ENCODE measurements at places on chromosomes 2 and 18.

DNA sequence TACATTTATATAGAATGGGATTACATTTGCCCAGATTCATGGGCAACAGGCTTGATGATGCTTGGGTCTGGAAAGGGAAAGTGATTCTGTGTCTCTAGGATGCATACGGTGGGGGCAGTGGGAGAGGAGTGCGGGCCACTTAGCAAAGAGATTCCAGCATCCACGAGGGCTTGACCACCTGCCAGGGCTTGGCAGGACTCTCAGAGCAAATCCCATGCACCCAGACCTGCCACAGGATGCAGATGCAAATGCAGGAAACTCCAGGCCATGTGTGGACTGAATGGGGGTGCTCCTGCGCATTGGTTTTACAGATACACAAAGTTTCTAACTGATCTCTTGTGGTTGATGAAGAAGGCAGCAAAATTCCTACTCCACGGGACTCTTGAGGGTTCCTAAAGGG lies 334.7 kb downstream of the CYRIA start:
- H3K36me3 ChIP-seq, result no peaks in the 10 kb centered on the region
- no peak for DNase-seq
- no peak overlapping the region for H3K4me3 ChIP-seq

DNA sequence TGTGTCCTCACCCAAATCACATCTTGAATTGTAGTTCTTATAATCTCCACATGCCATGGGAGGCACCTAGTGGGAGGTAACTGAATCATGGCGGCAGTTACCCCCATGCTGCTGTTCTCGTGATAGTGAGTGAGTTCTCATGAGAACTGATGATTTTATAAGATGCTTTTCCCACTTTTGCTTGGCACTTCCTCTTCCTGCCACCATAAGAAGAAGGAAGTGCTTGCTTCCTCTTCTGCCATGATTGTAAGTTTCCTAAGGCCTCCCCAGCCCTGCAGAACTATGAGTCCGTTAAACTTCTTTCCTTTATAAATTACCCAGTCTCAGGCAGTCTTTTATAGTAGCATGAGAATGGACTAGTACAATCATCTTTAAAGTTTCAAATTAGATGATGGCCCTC lies 902.4 kb upstream of the PIK3C3 start:
- no peaks in the 10 kb centered on the region for H3K27me3 ChIP-seq
- no peak for DNase-seq
- no peak overlapping the region for H3K4me3 ChIP-seq
- H3K36me3 ChIP-seq, result no peaks in the 10 kb centered on the region
- H3K27ac ChIP-seq, result no peak overlapping the region

DNA sequence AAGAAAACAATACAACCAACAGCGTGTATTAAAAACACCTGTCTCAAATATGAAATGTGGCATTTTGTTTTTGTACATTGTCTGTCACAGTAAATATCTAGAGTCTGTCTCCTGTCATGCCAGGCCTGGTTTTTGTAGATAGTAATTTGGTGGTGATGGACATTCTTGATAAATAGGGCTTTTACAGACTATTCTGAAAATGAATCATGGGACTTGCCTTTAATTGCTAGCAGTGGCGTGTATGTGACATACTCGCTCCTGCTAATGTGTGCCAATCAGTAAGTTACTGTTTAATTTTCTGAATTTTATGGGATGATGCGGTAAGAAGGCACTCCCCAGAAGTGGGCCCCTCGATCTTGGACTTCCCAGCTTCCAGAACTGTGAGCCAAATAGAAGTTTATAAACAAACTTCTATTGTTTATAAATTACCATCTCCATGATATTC lies 83.7 kb downstream of the TANC1 start:
- no peaks in the 10 kb centered on the region for H3K27me3 ChIP-seq
- H3K4me3 ChIP-seq, result no peak overlapping the region
- H3K36me3 ChIP-seq, result no peaks in the 10 kb centered on the region
- H3K27ac ChIP-seq, result no peak overlapping the region
- no peak for DNase-seq
- peaks cover 9% of the 10 kb centered on the region for H3K4me1 ChIP-seq

GRCh38 chr2:240998706-240998994 lies 232 bp downstream of the SNED1 start:
- H3K27me3 ChIP-seq, result no peaks in the 10 kb centered on the region
- peaks cover 33% of the 10 kb centered on the region for H3K36me3 ChIP-seq
- DNase-seq, result no peak
- H3K27ac ChIP-seq, result no peak overlapping the region

DNA sequence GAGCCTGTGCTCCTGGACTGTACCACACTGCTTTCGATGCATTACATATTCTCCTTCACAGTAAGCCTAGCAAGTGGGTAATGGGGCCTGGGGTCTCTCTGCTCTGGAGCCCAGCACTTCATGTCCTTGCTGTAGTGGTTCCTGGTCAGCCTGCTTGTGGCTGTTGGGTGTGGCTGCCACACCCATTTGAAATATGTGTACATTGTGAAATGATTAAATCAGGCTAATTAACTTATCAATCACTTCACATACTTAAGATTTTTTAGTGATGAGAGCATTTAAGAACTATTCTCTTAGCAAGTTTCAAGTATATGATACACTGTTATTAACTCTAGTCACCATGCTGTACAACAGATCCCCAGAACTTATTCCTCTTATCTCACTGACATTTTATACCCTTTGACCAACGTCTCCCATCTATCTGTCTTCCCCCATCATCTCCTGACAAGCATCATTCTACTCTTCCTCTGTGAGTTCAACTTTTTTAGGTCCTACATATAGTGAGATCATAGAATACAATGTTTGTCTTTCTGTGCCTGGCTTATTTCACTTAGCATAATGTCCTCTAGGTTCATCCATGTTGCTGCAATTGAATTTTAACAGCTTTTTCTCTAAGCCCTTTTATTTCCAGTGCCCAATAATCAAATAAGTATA lies 92.1 kb downstream of the LYPD6 start:
- no peaks in the 10 kb centered on the region for H3K4me1 ChIP-seq
- no peaks in the 10 kb centered on the region for H3K36me3 ChIP-seq
- H3K27me3 ChIP-seq, result no peaks in the 10 kb centered on the region
- H3K27ac ChIP-seq, result no peak overlapping the region
- H3K4me3 ChIP-seq, result no peak overlapping the region

- H3K4me1 ChIP-seq, result peaks cover 4% of the 10 kb centered on the region
- H3K27ac ChIP-seq, result no peak overlapping the region
- no peak overlapping the region for H3K4me3 ChIP-seq
- DNase-seq, result no peak
Observed at GRCh38 chr18:13608791-13609532, 117.4 kb downstream of the FAM210A start.

DNA sequence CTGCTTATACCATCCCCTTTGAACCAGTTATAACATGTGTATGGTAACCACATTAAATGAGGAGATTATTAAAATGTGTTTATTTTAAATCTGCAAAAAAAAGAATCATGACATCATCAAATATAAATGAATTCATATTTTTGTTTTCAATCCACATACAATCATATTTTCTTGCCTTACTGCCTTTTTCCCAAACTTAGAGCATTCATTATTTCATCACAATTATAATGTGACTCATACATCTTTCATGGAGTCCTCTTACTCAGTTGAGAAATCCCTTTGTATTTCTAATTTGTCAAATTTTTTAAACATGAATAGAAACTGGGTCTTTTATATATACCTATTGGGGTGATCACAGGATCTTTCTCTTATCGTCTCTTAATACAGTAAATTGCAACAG lies 909.6 kb downstream of the DSC3 start:
- H3K36me3 ChIP-seq, result no peaks in the 10 kb centered on the region
- no peak for DNase-seq
- H3K27ac ChIP-seq, result no peak overlapping the region
- H3K27me3 ChIP-seq, result no peaks in the 10 kb centered on the region

GRCh38 chr2:110969696-110970095 lies 151.0 kb upstream of the BCL2L11 start:
- H3K4me1 ChIP-seq, result no peaks in the 10 kb centered on the region
- no peaks in the 10 kb centered on the region for H3K27me3 ChIP-seq

- no peak overlapping the region for H3K4me3 ChIP-seq
- no peak for DNase-seq
- no peaks in the 10 kb centered on the region for H3K4me1 ChIP-seq
- no peak overlapping the region for H3K27ac ChIP-seq
- no peaks in the 10 kb centered on the region for H3K27me3 ChIP-seq
Observed at GRCh38 chr2:172806996-172807395, 71.4 kb downstream of the RAPGEF4 start.

- H3K27me3 ChIP-seq, result no peaks in the 10 kb centered on the region
- peak; percentile 59 for DNase-seq
- H3K27ac ChIP-seq, result no peak overlapping the region
- no peaks in the 10 kb centered on the region for H3K36me3 ChIP-seq
Observed at GRCh38 chr2:9807555-9808305, 35.5 kb upstream of the TAF1B start.

DNA sequence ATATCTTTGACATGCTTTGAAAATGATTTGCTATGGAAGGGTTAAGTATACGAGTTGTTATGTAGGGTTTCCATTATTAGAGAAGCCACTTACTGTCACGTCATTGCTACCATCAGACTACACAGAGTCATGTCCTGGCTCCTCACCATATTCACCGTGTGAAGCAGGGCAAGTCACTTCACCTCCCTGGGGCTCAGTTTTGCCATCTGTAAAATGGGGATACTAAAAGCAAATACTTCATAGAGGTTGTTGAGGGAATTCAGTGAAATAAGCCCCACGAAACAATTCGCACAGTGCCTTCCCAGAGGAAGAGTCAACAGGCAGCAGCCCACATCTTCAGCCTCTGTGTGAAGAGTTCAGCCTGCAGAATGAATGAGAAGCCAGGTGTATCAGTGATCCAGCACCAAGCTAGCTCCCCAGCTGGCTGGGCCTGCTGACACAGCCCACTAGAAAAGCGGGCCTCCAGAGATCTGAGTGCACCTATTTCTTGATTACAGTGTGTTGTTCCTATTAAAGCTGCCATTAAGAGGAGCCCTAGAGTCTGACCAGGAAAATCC lies 3.4 kb downstream of the DIPK1C start:
- H3K36me3 ChIP-seq, result no peaks in the 10 kb centered on the region
- no peak for DNase-seq
- H3K27ac ChIP-seq, result no peak overlapping the region

DNA sequence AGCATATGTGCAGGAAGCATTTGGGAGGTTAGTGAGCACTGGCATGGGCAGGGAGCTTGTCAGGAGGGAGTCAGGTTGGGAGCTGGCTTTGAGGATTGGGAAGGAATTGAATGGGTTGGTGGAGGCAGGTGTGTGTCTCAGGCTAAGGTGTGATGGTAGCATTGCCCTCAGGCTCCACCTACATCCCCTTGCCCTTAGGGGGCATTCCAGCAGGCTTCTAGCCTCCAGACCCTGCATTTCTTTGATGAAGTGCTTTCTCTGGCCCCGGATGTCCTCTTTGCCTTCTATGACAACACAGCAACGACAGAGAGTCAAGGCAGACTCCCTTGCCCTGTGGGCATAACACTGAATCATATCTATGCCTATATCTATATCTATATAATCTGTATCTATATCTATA lies 13.5 kb downstream of the RHBDD1 start:
- DNase-seq, result no peak
- H3K27me3 ChIP-seq, result no peaks in the 10 kb centered on the region
- no peaks in the 10 kb centered on the region for H3K4me1 ChIP-seq
- no peaks in the 10 kb centered on the region for H3K36me3 ChIP-seq
- H3K4me3 ChIP-seq, result no peak overlapping the region

GRCh38 chr2:46134531-46135227 lies 162.5 kb upstream of the EPAS1 start:
- DNase-seq, result no peak
- peaks cover 55% of the 10 kb centered on the region for H3K4me1 ChIP-seq
- H3K27ac ChIP-seq, result peak overlapping the region; percentile 89
- H3K36me3 ChIP-seq, result no peaks in the 10 kb centered on the region
- H3K4me3 ChIP-seq, result no peak overlapping the region

DNA sequence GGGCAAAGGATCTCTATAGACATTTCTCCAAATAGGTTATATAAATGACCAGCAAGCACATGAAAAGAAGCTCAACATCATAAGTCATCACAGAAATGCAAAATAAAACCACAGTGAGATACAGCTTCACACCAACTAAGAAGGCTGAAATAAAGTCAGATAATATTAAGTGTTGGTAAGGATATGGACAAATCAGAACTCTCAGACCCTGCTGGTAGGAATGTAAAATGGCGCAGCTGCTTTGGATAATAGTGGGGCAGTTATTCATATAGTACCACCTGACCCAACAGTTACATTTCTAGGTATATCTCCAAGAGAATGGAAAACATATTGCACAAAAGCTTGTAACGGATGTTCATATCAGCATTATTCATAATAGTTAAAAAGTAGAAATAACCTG lies 14.0 kb downstream of the EPB41L5 start:
- no peaks in the 10 kb centered on the region for H3K27me3 ChIP-seq
- H3K4me1 ChIP-seq, result no peaks in the 10 kb centered on the region
- no peak overlapping the region for H3K4me3 ChIP-seq
- H3K27ac ChIP-seq, result no peak overlapping the region
- no peaks in the 10 kb centered on the region for H3K36me3 ChIP-seq

GRCh38 chr2:20516646-20517341 lies 69.9 kb downstream of the RHOB start:
- no peaks in the 10 kb centered on the region for H3K36me3 ChIP-seq
- peaks cover 2% of the 10 kb centered on the region for H3K4me1 ChIP-seq
- H3K27ac ChIP-seq, result no peak overlapping the region
- H3K4me3 ChIP-seq, result no peak overlapping the region
- no peaks in the 10 kb centered on the region for H3K27me3 ChIP-seq
- DNase-seq, result no peak

GRCh38 chr2:107062599-107063220 lies 176.7 kb upstream of the ST6GAL2 start:
- H3K27ac ChIP-seq, result no peak overlapping the region
- H3K27me3 ChIP-seq, result no peaks in the 10 kb centered on the region
- no peaks in the 10 kb centered on the region for H3K4me1 ChIP-seq

DNA sequence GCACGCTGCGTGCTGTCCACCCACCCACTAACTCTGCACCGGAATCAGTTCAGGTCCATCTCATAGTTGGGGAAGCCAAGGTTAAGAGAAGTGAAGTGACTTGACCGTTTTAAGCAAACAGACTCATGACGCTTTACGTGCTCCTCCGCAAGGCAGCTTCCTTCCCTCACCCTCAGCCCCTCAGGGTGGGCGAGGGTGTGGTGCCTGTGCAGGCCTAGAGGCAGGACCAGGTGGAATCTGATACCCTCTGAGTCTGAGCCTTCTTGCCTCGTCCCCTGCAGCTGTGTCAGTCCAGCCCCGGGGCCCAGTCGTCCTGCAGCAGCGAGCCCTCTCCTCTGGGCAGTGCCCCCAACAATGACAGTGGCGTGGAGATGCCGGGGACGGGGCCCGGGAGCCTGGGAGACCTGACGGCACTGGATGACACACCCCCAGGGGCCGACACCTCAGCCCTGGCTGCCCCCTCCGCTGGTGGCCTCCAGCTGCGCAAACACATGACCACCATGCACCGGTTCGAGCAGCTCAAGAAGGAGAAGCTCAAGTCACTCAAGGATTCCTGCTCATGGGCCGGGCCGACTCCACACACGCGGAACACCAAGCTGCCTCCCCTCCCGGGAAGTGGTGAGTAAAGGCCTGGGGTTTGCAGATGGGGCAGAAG lies 250.5 kb downstream of the GLI2 start:
- no peaks in the 10 kb centered on the region for H3K4me1 ChIP-seq
- H3K4me3 ChIP-seq, result no peak overlapping the region
- no peaks in the 10 kb centered on the region for H3K27me3 ChIP-seq
- no peak for DNase-seq
- peaks cover 70% of the 10 kb centered on the region for H3K36me3 ChIP-seq

- DNase-seq, result no peak
Observed at GRCh38 chr2:25788457-25788856, 89.8 kb downstream of the ASXL2 start.

All from ascending aorta (tissue), 2 donors.